ENCODE measurements at places on chromosomes 11 and 22.

DNA sequence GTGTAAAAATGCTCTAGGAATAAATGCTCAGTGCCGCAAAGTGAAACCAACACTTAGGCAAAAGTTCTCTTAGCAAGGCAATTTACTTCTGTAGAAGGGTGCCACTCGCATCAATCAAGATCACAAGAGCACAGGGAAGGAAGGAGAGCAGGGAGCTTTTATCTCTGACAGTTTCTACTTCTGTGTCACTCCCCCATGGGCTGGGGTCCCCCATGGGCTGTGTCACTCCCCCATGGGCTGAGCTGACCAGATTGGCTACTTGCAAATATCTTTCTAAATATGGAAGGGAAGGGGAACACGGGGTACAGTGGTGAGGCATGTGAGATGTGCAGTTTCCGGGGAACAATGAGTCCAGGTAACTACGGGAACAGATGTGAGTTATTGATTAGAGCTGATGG lies 397 bp downstream of the OR52N2 start:
- no peak for DNase-seq

- DNase-seq = no peak
Measured at GRCh38 chr11:46247090-46247489, 30.4 kb upstream of the CREB3L1 start.

DNA sequence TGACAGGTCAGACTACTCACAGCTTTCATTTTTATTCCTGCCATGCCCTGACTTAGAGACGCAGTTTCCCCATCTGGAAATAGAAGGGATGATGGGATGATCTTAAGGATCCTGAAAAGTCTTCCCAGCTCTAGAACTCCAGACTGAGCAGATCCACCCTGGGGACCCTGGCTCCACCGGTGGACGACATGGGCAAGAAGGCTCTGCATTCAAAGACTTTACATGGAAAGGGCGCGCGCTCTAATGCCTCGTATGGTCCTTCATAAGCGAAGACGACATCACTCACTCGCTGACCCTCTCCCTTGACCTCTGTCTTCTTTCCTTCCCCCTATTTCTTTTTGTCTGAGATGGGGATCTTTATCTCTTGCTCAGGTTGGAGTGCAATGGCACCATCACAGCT lies 24.4 kb upstream of the PHF21B start:
- no peak for DNase-seq

DNA sequence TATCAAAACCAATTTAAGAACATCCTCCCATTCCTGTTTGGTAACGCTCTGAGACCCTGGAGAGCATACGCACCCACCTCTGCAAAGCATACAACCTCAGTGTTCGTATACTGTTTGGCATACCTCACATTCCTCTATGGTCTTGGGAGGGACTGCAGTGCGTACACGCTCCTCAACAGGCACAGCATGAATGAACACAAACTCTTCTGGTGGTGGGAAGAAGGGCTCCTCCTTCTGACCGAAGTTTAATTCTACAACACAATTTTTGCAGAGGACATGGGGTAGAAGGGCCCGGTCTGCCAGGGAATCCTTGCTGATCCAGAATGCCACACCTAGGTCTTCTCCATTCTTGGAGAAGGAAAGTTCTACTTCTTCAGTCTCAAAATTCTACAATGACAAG lies 5.3 kb downstream of the HNRNPUL2 start:
- DNase-seq = no peak

GRCh38 chr22:17846326-17846992 lies 72.2 kb upstream of the BID start:
- DNase-seq = no peak

DNA sequence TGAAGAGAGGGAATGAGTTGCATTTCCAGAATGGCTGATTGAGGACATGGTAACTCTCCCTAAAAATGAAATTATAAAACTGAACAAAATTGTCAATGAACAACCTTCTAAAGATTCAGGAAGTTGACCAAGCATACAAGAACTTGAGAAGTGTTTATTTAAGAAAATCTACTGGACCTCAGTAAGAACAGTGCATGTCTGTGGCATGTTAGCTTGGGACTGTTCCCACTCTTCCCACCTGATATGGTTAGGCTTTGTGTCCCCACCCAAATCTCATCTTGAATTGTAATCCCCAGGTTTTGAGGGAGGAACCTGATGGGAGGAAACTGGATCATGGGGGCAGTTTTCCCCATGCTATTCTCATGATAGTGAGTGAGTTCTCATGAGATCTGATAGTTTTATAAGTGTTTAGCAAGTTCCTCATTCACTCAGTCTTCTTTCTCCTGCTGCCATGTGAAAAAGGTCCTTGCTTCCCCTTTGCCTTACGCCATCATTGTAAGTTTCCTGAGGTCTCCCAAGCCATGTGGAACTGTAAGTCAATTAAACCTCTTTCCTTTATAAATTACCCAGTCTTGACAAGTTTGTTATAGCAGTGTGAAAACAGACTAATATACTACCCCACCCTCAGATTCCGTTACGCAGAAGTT lies 15.4 kb downstream of the MS4A13 start:
- DNase-seq = no peak

DNA sequence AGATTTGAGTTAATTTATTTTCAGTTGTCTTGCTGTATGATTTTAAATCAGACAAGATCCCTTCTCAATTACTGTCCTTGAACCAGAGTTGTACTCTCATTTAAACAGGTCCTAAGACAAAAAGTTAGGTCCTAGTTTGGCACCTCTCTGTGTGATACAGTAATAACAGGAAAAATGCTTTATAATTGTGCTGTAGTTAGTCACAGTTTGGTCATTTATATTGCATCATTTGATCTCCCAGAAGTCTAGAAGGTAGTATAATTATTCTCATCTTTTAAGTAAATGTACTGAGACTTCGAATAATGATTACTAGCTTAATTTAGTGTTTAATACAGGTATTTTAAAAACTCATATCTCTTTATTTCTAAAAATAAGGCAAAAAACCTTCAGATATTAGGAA lies 18.1 kb upstream of the LUZP2 start:
- no peak for DNase-seq

All from central memory CD8-positive, alpha-beta T cell (primary cell).